ENCODE measurements at places on chromosomes 7 and 10.

GRCh38 chr7:82224529-82224928 lies 219.0 kb downstream of the CACNA2D1 start:
- no peaks in the 10 kb centered on the region for H3K36me3 ChIP-seq
- no peak for DNase-seq
- no peaks in the 10 kb centered on the region for H3K27me3 ChIP-seq
- H3K27ac ChIP-seq: no peak overlapping the region
- H3K4me1 ChIP-seq: no peaks in the 10 kb centered on the region

GRCh38 chr7:26439521-26440232 lies 148.0 kb downstream of the SNX10 start:
- H3K27ac ChIP-seq: peak overlapping the region; percentile 37
- peak; percentile 56 for DNase-seq
- H3K4me1 ChIP-seq: peaks cover 15% of the 10 kb centered on the region
- no peaks in the 10 kb centered on the region for H3K36me3 ChIP-seq
- no peaks in the 10 kb centered on the region for H3K27me3 ChIP-seq
- no peak overlapping the region for H3K4me3 ChIP-seq

GRCh38 chr10:17344206-17344605 lies 110.2 kb downstream of the ST8SIA6 start:
- H3K4me1 ChIP-seq: peaks cover 5% of the 10 kb centered on the region
- no peaks in the 10 kb centered on the region for H3K27me3 ChIP-seq
- no peak overlapping the region for H3K4me3 ChIP-seq
- no peak overlapping the region for H3K27ac ChIP-seq
- DNase-seq: no peak
- H3K36me3 ChIP-seq: no peaks in the 10 kb centered on the region

DNA sequence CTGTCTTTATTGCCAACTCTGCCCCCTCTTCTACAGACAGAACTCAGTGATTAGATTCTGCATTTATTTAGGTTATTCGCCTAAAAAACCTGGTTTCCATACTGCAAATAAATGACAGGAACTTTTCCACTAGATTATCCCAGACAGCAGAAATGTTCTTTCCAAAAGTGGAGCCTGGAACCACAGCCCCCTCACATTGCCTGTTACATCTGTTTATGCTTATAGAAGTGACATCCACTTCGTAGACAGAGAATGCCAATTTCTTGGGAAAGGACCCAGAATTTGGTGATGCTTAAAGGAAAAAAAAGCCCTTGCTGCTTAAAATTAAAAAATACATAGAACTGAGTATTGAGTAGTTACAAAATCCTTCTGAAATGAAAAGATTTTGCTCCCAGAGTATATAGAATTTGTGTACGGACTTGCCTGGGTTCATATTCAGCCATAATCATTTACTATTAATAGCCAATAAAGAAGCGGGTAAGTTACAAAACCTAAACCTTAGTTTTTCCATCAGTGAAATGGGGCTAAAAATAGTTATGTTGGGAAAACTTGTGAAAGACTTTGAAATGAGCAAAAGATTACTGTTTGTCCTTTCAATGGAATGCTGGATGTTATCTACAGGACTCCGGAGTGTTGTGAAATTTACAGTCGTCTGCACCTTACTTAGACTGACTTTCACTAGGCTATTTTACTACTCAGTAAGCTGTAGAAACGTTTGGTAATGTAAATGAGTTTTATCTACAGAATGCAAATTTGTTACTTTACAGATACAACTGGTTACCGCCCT lies 1.1 kb upstream of the PPP1R9A start:
- no peaks in the 10 kb centered on the region for H3K36me3 ChIP-seq
- no peaks in the 10 kb centered on the region for H3K27me3 ChIP-seq
- H3K27ac ChIP-seq: no peak overlapping the region
- DNase-seq: no peak
- peaks cover 6% of the 10 kb centered on the region for H3K4me1 ChIP-seq
- no peak overlapping the region for H3K4me3 ChIP-seq

DNA sequence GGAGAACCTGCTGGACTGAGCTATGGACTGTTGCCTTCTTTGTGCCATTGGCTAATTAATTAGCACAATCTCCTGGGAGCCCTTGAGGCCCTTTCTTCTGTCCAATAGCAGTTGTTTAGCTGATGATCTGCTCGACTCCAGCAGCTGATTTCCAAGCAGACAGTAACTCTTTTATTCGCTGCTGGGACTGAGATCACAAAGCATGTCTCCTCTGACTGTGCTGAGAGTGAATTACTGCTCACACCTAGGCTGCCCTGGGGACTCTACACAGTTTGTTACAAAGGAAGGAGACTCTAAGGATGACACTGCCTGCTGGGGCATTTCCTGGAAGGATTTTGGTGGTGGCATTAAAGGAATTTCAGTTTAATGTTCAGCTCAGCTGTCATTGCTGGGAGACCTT lies 31.4 kb downstream of the CASP7 start:
- H3K4me1 ChIP-seq: peaks cover 14% of the 10 kb centered on the region
- H3K36me3 ChIP-seq: peaks cover 4% of the 10 kb centered on the region
- H3K27me3 ChIP-seq: no peaks in the 10 kb centered on the region

- peak; percentile 92 for DNase-seq
- peak overlapping the region; percentile 29 for H3K27ac ChIP-seq
- peaks cover 2% of the 10 kb centered on the region for H3K36me3 ChIP-seq
- peaks cover 44% of the 10 kb centered on the region for H3K4me1 ChIP-seq
- H3K4me3 ChIP-seq: no peak overlapping the region
- H3K27me3 ChIP-seq: no peaks in the 10 kb centered on the region
Observed at GRCh38 chr7:31027161-31027965, 24.7 kb upstream of the ADCYAP1R1 start.

DNA sequence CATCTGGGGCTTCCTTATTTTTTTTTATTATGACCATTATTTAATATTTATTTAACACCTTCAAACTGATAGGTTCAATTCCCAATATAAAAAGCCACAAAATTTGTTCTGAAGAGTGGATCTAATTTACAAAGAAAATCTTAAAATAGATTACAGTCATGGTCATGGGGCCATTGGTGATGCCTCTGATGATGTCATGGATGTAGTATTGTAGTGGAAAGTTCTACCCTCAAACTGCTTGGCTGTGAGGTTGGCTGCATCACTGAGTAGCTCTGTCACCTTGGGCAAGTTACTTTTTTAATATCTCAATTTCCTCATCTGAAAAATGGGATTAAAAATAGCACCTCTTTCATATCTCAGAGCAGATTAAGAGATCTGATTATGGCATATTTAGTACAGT lies 128.5 kb downstream of the DKK1 start:
- no peaks in the 10 kb centered on the region for H3K4me1 ChIP-seq
- no peak overlapping the region for H3K4me3 ChIP-seq
- no peaks in the 10 kb centered on the region for H3K27me3 ChIP-seq
- H3K27ac ChIP-seq: no peak overlapping the region

GRCh38 chr7:133389727-133390126 lies 136.8 kb downstream of the EXOC4 start:
- H3K36me3 ChIP-seq: no peaks in the 10 kb centered on the region
- H3K27me3 ChIP-seq: no peaks in the 10 kb centered on the region
- H3K4me1 ChIP-seq: no peaks in the 10 kb centered on the region
- no peak overlapping the region for H3K4me3 ChIP-seq
- no peak overlapping the region for H3K27ac ChIP-seq

GRCh38 chr10:6383096-6383812 lies 180.5 kb downstream of the PFKFB3 start:
- H3K27ac ChIP-seq: peak overlapping the region; percentile 67
- no peaks in the 10 kb centered on the region for H3K27me3 ChIP-seq
- H3K4me1 ChIP-seq: peaks cover 20% of the 10 kb centered on the region
- no peak overlapping the region for H3K4me3 ChIP-seq
- no peaks in the 10 kb centered on the region for H3K36me3 ChIP-seq

- H3K36me3 ChIP-seq: no peaks in the 10 kb centered on the region
- H3K4me1 ChIP-seq: no peaks in the 10 kb centered on the region
- no peaks in the 10 kb centered on the region for H3K27me3 ChIP-seq
- no peak overlapping the region for H3K4me3 ChIP-seq
- no peak for DNase-seq
Observed at GRCh38 chr10:7146189-7146588, 264.6 kb downstream of the SFMBT2 start.

DNA sequence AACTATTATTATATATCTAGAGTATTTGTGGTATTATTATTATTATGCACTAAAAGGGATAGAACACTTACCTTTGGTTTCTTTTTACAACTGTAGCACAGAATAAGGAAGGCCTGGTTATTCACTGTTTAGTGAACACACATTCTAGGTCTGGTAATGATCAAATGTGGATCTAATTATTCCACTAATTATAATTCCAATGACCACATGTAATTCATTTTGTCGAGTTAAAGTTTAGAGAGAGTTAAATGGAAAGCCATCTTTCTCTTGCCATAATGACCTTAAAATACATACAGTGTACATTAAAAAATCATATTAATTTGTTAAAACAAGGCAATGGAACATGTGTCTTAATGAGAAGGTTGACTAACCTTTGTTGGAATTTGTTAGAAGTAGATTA lies 147.8 kb downstream of the SEM1 start:
- H3K27ac ChIP-seq: no peak overlapping the region
- H3K4me1 ChIP-seq: no peaks in the 10 kb centered on the region
- no peak for DNase-seq
- H3K4me3 ChIP-seq: no peak overlapping the region
- no peaks in the 10 kb centered on the region for H3K36me3 ChIP-seq

GRCh38 chr10:129970465-129971364 lies 6.6 kb upstream of the EBF3 start:
- no peaks in the 10 kb centered on the region for H3K36me3 ChIP-seq
- H3K4me1 ChIP-seq: peaks cover 60% of the 10 kb centered on the region
- peak; percentile 65 for DNase-seq

- no peaks in the 10 kb centered on the region for H3K36me3 ChIP-seq
- no peak for DNase-seq
- no peak overlapping the region for H3K27ac ChIP-seq
Observed at GRCh38 chr7:17392846-17393245, 94.4 kb downstream of the AHR start.

GRCh38 chr7:101507791-101508252 lies 121.3 kb downstream of the MYL10 start:
- no peaks in the 10 kb centered on the region for H3K36me3 ChIP-seq
- no peaks in the 10 kb centered on the region for H3K27me3 ChIP-seq
- peak; percentile 81 for DNase-seq
- H3K4me3 ChIP-seq: no peak overlapping the region

DNA sequence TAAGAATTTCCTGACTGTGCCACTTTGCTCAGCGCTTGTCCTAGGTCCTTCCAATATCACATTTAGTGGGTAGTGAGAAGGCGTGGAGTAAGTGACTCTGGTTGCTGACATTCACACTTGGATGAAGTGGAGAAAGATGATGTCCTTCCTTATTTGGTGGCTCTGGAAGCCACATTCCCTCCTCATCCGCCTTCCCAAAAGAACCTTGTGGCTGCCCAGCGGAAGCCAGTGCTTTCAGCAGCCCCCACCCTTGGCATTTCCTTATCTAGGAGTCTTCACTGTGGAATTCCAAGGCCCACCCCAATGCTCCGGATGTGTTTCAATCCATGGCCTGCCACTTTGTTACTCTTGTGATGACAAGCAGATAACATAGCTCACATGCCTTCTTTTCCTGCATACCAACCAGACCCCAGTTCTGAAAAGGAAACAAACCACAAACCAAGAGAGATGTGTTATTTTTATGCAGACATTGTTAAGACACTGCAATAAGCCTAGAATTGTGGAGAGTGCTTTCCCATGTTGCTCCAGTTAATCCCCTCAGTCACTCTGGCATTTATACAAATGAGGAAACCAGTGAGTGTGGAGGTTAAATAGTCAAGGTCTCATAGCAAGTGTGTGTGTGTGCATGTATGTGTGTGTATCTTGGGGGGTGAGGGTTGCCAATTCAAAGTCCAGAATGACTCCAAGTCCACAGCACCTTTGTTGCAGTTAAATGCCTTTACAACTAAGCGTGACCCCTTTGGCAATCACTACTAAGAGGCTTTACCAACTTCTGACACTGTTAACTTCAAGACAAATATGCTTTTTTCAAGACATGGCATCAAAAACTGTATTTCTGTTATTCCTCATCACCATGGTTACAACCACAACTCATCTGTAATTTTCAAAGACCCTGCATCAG lies 10.3 kb upstream of the ANKRD1 start:
- peaks cover 18% of the 10 kb centered on the region for H3K4me1 ChIP-seq
- no peaks in the 10 kb centered on the region for H3K27me3 ChIP-seq
- peak; percentile 35 for DNase-seq
- H3K27ac ChIP-seq: peak overlapping the region; percentile 80

DNA sequence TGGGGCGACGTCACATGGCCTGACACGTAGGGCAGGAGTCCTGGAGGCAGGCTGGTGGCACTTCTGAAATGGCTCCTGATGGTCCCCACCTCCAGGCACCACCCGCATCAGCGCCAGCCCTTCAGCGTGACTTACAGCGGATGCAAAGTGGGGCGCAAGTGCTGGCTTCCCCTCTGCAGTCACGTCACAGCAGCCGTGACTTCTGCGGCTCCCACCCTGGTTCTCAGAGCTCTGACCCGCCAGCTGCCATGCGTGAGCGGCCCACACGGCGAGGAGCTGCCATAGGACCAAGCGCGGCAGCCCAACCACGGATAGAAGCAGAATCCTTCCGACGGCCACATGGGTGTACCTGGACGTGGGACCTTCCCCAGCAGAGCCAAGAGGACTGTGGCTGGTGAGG lies 159.0 kb downstream of the ELFN1 start:
- H3K27me3 ChIP-seq: no peaks in the 10 kb centered on the region
- DNase-seq: no peak
- H3K36me3 ChIP-seq: peaks cover 19% of the 10 kb centered on the region

- H3K4me3 ChIP-seq: peak overlapping the region; percentile 93
- peaks cover 12% of the 10 kb centered on the region for H3K4me1 ChIP-seq
- no peaks in the 10 kb centered on the region for H3K27me3 ChIP-seq
- peak; percentile 17 for DNase-seq
Observed at GRCh38 chr7:77537778-77538280, 734 bp downstream of the PTPN12 start.

DNA sequence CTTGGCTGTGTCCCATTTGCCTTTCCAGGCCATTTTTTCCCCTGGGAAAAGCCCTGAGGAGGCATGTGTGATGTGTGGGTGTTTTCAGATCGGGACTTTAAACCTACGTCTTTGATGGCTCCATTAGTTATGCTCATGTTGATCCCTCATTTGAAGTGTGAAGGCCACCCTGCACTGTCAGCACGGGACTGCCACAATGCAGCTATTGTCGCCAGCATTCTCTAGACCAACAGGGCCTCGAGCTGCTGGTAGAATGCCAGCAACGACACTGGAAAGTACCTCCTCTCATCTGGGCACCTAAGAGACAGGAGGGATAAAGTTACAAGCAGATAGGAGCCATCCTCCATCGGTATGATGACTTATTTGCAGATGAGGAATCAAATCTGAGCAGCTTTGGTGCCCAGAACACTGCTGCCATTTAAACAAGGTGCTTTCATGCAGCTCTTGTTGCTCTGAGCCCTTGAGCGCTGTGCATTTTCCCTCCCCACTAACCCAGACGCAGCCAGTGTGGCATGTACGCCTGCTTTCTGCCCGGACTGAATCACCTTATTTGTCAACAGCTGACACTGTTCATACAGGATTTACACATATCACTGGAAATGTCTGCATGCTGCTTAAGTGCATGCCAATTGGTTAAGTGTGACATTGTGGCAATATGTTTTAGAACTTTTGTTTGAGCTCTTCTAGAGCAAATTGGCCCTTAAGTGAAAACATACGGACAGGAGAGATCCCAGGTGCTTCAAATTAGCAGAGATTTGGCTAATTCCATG lies 175.0 kb upstream of the PITRM1 start:
- no peak for DNase-seq
- peak overlapping the region; percentile 49 for H3K27ac ChIP-seq
- no peaks in the 10 kb centered on the region for H3K27me3 ChIP-seq

GRCh38 chr7:46197785-46198540 lies 276.9 kb upstream of the IGFBP3 start:
- no peaks in the 10 kb centered on the region for H3K27me3 ChIP-seq
- no peak overlapping the region for H3K27ac ChIP-seq
- H3K36me3 ChIP-seq: no peaks in the 10 kb centered on the region
- no peak overlapping the region for H3K4me3 ChIP-seq
- no peak for DNase-seq

All from spinal cord (tissue), 10 donors.